ENCODE measurements at places on chromosomes 4 and X.

DNA sequence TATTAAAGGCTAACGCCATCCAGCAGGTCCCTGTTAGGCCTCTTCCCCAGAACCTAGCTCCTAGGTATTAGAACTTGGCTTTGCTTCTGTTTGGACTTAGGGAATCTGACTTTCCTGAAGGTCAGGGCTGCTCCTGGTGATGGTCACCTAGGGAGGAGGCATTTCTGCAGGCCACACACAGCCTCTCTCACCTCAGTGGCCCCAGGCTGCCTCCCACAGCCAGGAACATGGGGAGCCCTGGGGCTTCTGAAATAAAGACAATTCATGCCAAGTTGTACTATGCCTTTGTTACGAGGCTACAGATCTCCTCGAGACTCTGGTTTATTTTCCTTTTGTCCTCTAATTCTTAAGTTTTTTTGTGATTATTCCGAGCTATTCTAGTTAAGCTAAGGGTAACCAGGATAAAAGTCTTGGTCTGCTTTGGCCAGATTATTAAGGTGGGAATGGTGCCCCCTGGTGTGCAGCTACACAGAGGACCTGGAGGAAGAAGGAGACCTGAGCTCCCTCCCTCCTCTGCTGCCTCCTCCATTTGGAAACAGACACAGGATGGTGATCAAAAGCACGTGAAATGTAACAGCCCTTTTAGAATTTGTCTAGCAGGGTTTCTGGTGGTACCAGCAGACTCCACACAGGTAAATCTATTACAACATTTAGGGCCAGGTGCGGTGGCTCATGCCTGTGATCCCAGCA is 131.0 kb downstream of the DCLK2 start:
- peak; percentile 34 for DNase-seq

DNA sequence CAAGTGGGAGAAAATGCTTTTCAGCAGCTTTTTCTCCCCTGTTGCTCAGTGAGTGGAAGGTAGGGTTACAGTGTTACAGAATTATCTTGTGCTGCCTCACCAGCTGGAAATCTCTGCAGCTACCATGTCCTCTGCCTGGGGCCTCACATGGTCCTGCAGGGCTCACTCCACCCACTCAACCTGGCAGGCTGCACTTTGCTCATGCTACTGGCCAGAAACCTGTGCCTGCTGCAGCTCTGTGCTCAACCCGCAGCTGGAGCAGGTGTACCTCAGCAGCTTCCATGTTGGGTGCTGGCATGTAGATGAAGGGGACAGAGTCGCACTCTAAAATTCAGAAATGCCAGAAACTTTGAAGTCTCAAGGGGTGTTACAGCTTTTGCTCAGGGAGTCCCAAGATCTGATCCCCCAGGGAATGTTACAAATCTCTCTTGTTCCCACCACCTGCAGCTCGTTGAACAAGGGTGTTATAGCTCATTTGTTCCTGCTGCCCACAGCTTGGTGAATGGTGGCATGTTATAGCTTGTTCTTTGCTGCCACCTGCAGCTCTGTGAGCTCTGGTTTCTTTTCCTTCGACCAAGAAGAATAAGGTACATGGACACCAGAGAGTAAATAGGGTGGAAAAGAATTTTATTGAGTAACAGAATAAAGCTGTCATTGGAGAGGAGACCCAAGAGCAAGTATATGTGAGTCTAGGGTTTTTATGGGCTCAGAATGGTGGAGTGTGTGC is 845.8 kb downstream of the TECRL start:
- no peak for DNase-seq

DNA sequence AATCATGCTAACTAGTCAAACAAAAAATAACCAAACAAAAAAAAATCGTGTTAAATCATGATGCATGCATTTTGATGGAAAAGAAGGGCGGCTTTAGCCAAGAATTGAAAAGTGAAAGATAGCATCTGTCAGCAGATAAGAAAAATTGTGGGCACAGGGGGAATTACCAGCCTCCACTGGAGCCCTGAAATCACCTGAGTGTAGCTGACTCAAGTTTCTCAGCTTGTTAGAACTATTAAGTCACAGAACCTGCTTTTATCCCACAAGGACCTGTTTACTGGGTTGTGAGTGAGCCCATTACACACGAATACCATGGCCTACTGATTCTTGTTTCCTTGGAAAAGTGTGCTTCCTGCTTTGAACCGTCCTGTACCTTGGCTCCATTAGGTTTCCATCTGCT is 85.2 kb downstream of the COX18 start:
- no peak for DNase-seq

DNA sequence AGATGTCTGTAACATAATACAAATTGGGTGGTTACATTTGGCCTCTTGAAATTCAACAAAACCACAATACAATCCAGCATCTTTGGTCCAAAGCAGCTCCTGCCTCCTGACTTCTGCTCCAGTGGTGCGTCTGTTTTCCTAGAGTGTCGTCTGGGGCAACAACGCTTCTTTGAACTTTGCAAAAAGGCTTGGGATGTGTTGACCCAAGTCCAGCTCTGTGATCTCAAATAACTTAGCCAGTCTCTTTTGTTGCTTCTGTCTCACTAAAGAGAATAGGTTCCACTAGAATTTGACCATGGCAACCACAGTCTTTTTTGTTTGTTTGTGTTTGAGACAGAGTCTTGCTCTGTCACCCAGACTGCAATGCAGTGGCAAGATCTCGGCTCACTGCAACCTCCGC is 324.0 kb downstream of the DHRSX start:
- DNase-seq, result no peak

GRCh38 chrX:11346121-11346682 is 53.0 kb downstream of the AMELX start:
- no peak for DNase-seq

- no peak for DNase-seq
These were observed 176.3 kb downstream of the OPHN1 start for GRCh38 chrX:68256990-68257389.

- no peak for DNase-seq
These were observed 112.8 kb upstream of the DMD start for GRCh38 chrX:33324099-33324498.

- no peak for DNase-seq
These were observed 2.7 kb upstream of the TIMP1 start for GRCh38 chrX:47579537-47579936.
